ENCODE measurements at places on chromosomes 1 and 21.
A peak's percentile ranks its signal among the peaks of the same experiment; 100 is the strongest.

GRCh38 chr1:49364676-49365075 lies 588.0 kb upstream of the BEND5 start:
- no peak for DNase-seq

GRCh38 chr21:15841856-15842564 lies 112.2 kb downstream of the USP25 start:
- DNase-seq = no peak

DNA sequence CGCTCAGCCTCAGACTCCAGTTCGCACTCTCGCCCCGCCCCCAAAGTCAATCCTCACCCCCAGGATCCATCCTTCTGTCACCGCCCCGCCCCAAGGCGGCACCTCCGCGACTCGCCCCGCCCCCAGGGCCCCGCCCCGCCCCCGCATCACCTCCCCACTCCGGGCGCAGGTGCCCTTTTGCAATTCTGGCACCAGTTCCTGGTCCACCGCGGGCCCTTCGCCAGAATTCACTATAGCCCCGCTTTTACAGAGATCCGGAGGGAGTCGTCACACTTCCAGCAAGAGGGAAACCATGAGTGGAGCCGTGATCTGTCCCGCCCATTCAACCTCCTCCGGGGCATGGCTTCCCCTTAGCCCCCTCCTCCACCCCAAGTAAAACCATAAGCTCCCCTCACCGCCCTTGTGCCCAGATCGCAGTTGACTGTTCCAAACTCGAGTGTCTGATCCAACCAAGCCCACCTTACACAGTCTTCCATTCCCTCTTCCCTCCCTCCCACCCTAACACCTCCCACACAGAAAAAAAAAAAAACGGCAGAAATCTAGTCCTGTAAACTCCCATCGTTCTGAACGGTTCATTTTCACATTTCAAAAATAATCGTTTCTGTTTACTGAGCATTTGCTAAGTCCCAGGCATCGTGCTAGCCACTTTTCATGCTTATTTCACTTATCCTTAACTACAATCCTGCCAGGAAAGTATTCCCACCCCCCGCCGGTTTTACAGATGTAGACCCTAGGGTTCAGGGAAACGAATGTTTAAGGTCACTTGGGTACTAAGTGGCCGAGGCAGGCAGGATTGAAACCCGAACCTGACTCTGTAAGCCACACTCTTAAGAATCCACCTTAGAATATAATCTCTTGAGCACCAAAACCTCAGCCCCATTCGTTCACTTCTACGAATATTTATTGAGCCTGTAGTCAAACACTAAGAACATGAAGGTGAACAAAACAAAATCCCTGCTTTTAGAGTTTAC lies 1.3 kb upstream of the DNAJC16 start:
- DNase-seq = peak; percentile 30

GRCh38 chr1:29282924-29283803 lies 46.8 kb downstream of the PTPRU start:
- DNase-seq = peak; percentile 56

GRCh38 chr1:205068001-205068400 lies 16.3 kb downstream of the TMEM81 start:
- no peak for DNase-seq

DNA sequence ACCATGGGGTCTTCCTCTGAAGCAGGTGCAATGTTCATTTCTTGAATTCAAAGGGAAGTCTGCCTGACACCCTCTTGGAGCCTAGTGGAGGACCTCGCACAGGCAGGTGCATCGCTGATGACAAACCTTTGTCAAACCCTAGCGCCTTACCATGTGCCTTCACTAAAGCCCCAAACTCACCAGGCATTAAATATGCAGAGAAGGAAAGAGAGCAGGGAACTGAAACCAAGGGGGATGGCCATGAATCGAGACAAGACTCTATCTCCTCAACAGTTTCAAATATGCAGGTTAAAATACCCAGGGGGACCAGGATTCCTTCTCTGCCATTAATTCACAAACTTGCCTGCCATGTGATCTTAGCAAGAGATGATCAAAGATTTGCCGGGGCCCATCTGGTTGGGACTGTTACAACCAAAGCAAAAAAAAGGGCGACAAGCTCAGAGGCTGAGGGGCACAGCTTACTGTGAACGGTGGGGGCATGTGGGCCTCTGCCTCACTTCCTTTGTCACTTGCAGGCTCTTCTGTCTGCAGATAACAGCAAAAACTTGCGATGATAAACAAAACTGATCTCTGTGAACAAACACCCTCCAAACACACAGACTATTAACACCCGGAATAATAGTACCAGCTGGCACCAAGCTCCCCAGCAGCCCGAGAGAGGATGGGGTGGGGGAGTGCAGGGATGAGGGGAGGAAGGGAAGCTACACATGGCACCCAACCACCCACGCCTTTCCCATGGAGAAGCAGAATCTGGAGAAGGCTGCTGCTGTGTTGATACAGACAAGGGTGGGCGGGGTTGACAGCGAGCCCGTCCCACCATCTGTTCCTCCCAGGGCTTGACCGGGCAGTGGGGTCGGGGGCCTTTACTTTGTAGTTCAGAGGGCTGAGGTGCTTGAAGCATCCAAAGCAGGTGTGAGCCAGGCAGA lies 33.9 kb downstream of the TMEM63A start:
- DNase-seq = no peak

GRCh38 chr21:14751602-14752344 lies 205.7 kb upstream of the SAMSN1 start:
- DNase-seq = no peak

DNA sequence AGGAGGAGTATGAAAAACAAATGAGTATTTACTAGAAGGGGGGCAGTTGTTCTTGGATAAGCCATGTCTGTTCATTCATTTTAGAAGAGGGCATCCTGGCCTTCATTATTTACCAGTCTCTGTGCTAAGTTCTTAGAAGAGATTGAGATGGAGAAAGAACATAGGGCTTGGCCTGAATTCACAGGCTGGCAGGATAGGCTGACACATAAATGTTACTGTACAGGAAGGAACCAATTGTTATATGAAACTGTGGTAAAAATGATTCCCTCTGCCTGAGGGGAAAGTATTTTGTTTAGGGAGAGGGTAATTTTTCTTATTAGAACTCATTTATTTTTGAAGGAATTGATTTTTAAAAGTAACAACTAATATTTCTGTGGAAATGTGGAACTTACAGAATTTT lies 99.5 kb downstream of the MAN1A2 start:
- DNase-seq = no peak

GRCh38 chr1:229508823-229509337 lies 739 bp upstream of the NUP133 start:
- no peak for DNase-seq

DNA sequence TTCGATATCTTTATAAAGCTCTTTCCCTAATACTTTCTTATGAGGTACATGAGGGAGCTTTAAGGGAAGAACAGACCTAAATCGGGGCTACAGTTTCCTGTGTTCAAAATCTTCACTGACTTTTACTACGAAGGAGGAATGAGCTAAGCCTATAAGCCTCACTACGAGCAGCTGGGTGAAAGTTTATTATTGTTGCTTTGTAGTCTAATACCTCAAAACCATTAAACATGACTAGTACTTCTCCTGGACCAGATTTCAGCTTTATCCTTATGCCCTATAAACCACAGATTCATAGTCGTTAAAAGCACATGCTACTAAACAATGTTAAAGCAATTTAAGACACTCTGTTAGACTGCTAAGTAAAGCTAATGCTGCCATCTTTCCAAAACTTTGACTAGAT lies 30.2 kb downstream of the NDC1 start:
- no peak for DNase-seq

DNA sequence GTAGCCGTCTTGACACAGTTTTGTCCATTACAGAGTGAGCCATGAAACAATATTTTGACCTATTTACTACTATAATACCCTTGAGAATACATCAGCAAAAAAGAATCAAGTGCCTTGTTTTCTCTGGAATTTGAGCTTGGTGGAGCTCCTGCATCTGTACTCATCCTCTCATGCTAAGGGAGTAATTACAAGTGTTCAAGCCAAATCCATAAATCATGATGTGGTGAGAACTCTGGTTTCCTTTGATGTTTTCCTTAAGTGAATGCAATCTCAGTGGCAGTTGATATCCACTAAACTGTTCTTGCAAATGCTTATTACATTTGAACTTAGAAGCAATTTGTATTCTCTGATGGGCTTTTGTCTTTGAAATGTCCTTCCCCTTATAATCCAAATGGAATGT lies 824.6 kb upstream of the TMPRSS15 start:
- DNase-seq = no peak

DNA sequence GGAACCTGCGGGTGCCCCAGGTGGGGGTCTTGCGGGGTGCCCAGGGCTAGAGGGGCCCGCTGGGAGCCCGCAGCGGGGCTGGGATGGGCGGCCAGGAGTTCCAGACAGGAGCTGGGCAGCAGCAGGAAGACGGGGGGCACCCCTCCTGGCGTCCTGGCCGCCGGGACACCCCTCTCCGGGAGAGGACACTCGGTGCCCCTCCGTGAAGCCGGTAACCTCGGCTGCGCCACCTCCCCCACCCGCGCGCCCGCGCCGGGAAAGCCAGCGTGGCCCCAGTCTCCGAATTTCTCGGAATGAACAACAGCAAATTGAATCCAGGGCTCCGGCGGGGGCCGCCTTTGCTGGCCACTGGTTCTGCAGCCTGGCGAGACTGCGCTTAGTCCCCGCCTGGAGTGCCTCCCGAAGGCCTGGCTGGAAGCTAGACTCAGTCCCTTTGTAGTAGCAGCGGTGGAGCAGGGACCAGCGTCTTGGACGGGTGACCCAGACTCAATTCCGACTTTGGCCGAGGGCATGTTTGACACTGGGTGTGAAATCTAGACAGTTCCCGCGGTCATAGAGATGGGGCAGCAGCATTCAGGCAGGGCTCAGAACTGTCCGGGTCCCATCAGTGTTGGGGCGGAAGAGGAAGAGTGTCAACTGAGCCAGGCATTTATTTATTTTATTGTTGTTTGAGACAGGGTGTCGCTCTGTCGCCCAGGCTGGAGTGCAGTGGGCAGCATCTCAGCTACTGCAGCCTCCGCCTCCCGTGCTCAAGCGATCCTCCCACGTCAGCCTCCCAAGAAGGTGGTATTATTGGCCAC lies 773 bp downstream of the IFNGR2 start:
- peak; percentile 62 for DNase-seq

GRCh38 chr1:155277902-155278688 lies 832 bp downstream of the HCN3 start:
- peak; percentile 89 for DNase-seq

GRCh38 chr21:15301736-15302135 lies 236.9 kb upstream of the NRIP1 start:
- no peak for DNase-seq

- DNase-seq = no peak
These were observed 529.4 kb downstream of the KIF26B start for GRCh38 chr1:245684166-245684565.

DNA sequence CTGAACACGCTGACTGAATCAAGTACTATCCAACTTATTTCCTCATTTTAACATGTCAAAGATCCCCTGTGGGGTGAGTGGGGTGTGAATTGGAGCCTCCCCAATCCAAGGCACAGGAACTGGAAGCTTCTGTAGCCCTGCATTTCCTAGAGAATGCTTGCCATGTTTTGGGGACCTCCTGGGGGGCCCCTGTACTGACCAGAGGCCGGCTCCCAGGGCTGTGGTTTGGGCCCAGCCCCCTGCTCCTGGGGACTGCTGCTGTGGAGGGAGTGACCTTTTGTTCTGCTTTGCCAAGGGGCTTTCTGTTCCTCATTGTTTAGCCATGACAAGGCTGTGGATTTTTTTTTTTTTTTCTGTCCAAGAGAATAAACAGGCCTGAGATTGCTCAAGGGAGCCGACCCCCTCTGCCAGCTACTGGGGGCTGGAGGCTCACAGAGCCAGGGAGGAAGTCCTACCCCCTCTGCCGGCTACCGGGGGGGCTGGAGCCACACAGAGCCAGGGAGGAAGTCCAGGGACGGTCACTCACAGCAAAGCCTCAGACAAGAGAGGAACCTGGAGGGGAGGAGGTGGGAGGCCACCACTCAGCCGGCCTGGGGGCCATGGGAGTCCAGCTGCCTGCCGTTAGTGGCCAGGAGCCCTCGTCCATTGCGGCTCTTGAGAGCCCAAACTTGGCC lies 17.4 kb downstream of the TNFRSF1B start:
- no peak for DNase-seq
